ENCODE measurements at places on chromosomes 4 and X.

DNA sequence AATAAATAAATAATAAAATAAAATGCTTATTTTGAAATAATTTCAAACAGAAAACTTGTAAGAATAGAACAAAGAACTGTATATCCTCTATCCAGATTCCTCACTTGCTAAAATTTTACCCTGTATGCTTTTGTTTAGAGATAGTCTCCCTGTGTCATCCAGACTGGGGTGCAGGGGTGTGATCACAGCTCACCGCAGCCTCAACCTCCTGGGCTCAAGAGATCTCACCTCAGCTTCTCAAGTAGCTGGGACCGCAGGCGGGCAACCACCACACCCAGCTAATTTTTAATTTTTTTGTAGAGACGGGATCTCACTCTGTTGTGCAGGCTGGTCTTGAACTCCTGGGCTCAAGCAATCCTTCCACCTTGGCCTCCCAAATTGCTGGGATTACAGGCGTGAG is 17.5 kb upstream of the ARAF start:
- DNase-seq: no peak

DNA sequence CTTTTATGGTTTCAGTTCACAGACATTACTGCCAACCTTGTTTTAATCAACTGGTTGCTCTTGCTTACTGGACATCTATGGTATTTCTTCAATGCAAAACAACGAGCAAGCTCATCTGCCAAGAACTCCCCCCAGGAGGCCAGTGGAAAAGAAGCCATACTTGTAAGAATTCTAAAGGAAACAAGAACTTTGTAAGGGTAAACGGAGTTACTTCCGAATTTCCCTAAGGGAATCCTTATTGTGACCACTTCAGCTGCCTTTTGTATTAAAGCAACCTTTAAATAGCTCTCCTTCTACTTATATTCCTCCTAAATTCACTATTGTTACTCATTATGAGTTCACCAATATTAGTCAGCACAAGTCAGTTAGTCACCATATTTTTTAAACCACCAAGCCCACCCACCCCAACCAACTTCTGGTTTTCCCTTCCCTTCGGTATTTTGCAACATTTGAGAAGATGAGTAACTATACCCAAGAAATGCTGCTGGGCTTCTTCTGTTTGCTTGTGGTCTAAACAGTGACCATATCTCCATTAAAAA is 602.8 kb upstream of the DIPK2B start:
- no peak for DNase-seq

DNA sequence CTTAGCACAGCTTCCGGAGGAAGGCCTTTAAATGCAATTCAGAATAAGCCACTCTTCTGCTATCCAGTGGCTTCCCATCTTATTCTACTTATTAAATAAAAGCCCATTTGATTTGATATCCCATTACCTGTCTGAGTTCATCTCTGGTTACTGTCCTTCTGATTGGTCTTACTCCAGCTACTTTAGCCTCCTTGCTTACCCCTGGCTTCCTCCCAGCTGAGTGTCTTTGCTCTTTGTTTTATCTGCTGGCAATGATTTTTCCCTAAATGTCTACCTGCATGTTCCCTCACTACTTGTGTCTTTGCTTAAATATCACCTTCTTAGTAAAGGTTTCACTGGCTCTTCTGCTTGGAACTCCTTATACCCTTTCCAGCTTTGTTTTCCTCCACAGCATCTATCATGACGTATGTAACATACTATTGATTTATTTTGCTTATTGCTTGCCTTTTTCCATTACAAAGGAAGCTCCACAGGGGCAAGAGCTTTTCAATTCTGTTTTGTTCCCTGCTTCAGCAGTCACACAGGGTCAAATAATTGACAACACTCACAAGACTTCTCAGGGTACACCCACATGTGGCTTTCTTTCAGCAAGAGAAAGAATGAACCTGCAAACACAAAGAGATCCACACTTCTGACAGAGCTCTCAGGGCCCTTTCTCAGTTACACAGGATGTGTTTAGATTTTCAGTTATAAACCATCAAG is 63.8 kb downstream of the TBC1D19 start:
- DNase-seq: no peak

DNA sequence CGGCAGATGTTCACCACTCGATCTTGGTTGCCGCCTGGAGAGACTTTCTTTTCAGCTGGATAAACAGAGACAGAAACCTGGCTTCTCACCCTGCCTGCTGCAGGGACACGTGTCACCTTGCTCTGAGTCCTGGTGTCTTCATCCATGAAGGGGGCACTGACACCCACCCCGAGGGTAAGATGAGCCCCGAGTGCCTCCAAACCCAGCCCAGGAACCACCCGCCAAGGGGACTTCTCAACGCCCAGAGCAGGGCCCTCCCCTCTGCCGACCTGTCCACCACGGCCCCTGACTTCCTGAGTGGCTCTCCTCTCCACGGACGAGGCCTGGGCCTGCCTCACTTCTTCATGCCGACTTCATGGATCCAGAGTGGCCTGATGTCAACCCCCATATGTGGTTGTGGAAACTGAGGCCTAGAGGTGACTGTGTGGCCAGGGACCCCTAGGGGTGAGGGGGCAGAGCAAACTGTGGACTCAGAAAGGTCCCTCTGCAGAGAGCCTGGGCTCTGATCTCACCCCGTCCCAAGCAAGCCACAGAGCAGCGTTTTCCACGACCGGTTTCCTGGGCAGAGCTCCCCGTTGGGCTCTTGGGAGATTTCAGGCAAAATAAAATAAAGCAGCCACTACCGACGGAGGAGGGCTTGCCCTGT is 5.1 kb downstream of the ADRA2C start:
- no peak for DNase-seq

GRCh38 chr4:804804-805203 is 21.1 kb downstream of the CPLX1 start:
- no peak for DNase-seq
